ENCODE measurements at places on chromosomes 2 and 18.

DNA sequence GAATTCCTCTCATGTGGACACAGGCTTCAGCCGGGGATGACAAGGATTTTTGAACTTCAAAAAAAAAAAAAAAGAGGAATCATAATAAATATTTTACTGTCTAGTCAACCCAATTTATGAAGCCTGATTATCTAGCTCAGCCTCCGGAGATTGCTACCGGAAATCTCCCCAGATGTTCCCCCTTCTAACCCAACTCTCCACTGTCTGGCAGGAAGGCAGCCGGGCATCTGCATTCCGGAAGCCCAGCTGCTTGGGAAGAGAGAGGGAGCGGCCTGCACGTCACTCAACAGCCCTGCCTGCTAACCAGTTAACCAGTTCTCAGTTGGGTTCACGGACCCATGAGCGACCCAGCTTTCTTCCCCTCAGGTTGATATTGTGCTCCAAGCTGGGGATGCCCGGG, 87.2 kb upstream of the POU3F3 start:
- DNase-seq, result no peak

GRCh38 chr2:98348066-98348561, 1.9 kb downstream of the CNGA3 start:
- no peak for DNase-seq

- DNase-seq, result no peak
Measured at GRCh38 chr2:235613649-235614048, 119.8 kb downstream of the AGAP1 start.

DNA sequence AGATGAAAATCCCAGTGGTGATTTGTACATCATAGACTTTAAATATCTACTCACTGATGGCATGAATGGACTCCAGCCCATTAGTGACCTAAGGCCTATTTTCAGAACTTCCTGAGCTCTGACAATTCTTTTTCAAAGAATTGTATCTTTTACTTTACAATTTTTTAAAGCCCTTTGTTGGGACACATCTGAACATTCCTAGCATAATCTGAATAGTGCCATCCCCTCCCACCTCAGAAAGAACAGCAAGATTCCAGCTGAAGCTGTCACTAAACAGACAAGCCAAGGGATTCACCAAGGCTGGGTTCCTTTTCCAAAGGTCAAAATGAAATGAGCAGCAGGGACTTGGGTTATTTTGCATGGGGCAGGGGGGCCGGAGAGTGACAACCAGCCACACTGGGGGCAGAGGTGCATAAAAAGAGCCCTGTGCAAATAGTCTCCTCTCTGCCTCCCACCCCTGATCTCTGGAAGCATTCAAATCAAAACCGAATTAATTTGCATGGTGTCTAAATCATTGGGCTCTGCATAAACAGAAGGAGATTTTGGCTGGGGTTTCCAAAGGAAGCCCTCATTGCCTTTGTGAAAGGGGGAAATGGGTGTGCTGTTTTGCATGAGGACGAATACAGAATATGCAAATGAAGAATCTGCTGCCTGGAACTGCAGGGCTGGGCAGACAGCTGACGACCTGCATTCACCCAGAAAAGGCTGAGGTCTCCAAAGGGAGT, 17.2 kb downstream of the EPHA4 start:
- DNase-seq, result no peak

DNA sequence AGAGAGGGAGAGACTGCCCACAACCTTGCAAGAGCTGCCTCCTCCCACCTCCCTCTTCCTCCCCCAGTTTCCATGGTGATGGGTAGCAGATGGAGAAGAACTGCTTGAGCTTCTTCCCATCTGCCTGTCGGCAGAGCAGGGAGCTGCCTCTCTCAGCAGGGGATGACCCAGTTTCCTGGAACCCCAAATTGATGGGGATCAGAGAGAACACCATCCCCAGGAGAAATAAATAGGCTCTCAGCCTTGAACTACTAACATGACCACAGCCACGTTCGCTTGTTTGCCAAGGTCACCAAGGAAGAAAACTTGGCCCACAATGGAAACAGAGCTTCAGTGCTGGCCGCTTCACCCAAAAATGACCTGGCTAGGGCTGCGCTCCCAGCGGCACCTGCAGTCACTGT, 82.2 kb downstream of the ADD2 start:
- DNase-seq, result no peak

DNA sequence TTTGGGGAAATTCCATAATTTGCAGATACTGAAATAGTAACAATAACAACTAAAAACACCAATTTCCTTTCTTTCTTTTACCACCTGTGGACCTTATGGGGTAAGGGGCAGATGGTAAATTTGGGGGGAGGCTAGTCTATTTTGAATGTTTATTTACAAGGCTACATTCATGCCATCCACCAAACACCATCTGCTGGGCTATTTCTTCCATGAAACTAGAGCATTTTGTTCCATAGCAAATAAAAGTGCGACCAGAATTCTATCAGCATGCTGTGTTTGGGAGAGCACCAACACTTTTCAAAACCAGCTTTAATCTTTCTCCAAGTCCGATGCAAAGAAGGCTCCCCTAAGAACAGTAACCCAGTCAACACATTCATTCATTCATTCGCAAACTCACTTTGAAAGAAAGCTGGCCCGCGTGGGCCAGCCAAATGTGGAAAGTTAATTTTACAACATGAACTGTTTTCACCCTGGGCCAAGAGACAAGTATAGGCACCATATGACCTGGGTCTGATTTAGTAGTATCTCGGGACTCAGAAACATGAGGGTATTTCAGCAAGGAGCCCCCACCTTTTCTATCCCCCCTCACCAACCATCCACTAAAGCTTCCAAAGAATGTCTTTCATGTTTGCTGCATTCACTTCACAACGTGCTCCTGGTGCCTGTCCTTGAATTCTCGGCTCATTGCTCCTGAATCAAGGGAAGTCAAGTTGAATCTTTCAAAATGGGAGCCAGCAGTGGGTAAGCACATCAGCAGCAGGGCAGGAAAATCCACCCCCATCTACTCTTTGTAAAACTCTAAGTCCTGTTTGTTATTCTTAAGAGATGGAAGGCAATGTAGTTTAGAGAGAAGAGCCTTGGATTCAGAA, 210.6 kb downstream of the C1D start:
- no peak for DNase-seq

- DNase-seq, result no peak
Measured at GRCh38 chr2:74293191-74293991, 49.8 kb downstream of the SLC4A5 start.

DNA sequence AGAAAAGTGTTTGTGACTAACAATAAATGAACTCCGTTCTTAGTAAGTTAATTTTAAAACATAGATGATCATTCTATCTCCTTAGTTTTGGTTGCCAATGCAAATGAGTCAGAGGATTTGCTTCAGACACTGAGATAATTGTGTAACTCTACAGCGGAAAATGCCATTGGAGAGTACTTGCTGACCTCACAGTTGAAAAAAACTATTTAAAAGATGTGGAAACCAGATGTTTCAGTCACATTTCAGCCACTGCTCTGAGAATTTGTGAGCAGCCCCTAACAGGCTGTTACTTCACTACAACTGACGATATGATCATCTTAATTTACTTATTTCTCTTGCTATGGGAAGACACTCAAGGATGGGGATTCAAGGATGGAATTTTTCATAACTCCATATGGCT, at the start of gene TNFAIP6:
Gene TNFAIP6, plus strand, starts transcription at position 234 of the 400 bp plus-strand sequence. Its CDS starts 75 bp downstream, at position 309.
- DNase-seq, result no peak

- DNase-seq, result no peak
Measured at GRCh38 chr2:202555356-202555755, 79.4 kb upstream of the FAM117B start.

GRCh38 chr2:179574061-179574519, 287.3 kb downstream of the ZNF385B start:
- DNase-seq, result no peak

GRCh38 chr2:109260886-109261700, 132.1 kb downstream of the SH3RF3 start:
- no peak for DNase-seq

DNA sequence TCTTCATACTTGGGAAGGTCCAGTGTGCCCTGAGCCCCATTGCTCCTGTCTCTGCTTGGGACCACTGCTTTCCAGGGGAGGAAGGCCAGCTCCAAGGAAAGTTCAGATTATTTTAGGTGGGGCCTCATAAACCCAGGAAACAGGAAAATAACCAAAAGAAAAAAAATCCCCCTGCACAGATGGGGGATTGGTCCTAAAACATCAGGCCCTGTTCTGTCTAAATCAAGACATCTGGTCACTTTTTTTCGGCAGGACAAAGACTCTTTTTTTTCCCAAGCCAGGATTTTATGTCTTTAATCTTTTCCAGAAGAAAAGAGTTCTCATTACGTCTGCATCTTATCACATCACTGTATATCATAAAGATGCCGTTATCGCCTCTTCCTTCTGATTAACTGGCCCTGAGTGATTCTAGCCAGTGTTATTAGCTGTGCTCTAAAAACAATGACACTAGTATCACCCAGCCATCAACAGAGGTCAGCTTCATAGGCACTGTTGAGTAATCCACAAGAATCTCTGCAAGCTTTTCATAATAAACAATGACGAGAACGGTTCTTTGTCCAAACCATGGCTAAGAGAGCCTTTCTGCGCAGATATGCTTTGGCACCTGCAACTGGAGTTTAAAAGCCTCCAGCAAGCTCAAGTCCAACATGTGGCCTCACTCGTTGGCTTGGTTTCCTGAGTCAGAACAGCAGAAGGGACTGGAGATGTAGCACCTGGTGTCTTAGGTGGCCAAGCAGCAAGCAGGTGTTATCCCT, 138.2 kb downstream of the VAPA start:
- DNase-seq, result peak; percentile 85

- no peak for DNase-seq
Measured at GRCh38 chr2:47661310-47661709, 121.6 kb upstream of the MSH6 start.

DNA sequence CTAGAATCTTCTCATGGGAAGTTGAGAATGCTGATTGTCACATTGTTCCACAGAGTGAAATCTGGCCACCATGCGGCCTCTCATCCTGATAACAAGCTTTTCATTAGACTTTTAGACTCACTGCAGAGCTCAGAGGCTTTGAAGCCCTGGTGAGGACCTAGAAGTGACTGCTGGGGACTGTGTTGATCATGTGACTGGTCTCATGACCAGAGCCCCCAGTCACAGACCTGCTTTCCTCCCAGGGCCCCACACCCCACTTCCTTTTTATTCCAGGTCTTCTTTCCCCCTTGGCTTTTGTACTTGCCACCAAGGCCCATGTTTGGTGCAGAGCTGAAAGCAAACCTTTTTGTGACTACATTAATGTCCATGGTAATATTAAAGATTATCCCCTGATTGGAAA, 45.2 kb downstream of the PRKCE start:
- no peak for DNase-seq

DNA sequence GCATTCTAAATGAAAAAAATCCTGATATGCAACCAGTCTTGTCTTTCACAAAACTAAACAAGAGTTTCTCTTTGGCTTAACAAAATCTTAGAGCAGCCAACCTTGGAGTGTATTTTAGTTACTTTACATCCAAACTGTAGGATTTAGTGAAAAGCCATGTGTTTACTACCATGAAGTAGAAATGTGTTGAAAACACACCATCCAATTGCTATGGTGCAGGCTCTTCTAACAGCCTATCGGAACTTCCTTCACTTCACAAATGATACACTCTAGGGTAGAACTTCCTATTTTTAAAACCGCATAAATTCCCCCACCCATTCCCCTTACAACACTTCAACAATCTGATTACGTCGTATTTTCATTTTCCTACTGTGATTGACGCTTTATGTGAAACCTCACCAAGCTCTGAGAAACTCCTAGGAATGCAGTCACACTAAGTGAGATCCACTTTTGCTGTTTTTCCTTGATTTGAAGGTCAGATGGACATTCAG, 74.4 kb upstream of the MAP4K4 start:
- DNase-seq, result no peak

DNA sequence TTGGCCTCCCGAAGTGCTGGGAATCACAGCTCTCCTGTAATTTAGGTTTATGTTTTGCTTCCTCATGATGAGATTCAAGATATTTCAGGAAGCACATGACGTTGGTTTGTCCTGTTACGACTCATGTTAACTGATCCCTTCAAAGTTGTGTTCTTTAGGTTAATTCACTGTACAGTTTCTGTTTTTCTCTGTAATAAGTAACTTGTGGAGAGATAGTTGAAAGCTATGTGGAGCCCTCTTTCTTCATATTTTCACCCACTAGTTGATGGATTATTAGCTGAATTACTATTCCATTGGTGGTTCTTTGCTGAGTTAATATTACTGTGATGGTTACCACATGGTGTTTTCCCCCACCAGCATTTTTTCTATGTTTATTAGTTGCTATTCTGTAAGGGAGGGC, 18.3 kb upstream of the CHCHD5 start:
- DNase-seq, result no peak

DNA sequence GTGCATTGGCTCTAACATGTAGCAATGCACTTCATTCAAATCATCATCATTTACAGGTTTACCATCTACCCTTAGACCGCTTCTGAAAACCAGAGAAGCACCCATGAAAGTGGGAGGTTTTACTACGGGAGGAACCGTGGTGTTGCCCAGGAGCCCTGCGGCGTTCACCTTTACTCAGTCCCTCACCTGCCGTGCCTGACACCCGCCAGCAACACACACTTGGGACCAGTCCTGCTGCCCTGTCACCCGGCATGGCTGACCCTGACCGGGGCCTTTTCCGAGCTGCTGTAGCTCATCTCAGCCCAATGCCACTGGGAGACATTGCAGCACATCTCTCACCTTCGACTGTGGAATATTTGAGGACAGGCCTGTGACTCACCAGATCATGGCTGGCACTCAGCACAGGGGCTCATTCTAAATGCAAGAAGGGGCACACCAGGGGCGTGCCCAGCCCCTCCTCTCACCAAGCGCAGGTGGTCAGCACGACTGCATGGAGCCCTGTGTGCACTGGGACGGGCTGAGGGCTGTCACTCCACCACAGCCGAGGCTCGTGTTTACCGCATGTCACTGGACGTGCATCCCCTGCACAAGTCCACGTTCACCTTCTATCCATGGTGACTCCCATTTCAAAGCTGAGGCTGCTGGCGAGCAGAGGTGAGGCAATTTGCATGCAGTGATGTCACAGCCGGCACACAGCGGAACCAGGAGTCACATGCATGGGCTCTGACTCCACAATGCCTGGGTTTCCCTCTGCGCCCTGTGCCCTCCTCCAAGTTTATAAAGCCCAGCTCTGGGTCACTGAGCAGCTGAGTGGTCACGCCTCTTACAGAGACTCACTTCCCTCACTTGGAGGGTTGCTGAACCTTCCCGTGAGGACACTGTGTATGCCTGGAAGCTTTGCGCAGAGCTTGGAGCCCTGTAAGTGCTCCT, 76.7 kb upstream of the SNTG2 start:
- DNase-seq, result no peak

- no peak for DNase-seq
Measured at GRCh38 chr2:237879991-237880560, 20.7 kb downstream of the RAMP1 start.
